T-helper 2 cell treated with Interferon-gamma antibody and Interleukin-4, amounts not matched to agents 5 μg/mL and 100 μg/mL, for 36 hours (primary cell): ENCODE measurements at places on chromosomes 11 and 22.

GRCh38 chr11:95884376-95884775 is 39.5 kb downstream of the MTMR2 start:
- DNase-seq: no peak

DNA sequence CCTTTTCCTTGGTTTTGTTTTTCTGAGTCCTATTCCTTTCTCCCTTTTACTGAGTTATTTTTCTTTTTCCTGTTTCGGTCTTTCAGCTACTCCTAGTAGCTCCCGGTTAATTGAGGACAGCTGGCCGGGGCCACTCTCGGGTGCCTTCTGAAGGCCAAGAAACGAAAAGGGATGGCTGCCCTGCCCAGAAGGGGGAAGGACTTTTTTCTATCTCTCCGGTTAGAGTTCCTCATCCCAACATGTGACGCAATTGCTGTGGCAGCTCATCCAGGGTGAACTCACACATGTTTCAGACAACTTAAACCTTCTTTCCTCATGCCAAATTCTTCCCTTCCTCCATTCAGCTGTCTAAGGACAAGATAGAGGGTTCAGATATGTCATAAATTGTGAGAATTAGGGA is 83.6 kb downstream of the PIWIL4 start:
- DNase-seq: no peak

GRCh38 chr11:76653674-76654284 is 16.8 kb downstream of the LRRC32 start:
- DNase-seq: no peak

GRCh38 chr11:61139387-61139786 is 21.8 kb downstream of the VPS37C start:
- no peak for DNase-seq

DNA sequence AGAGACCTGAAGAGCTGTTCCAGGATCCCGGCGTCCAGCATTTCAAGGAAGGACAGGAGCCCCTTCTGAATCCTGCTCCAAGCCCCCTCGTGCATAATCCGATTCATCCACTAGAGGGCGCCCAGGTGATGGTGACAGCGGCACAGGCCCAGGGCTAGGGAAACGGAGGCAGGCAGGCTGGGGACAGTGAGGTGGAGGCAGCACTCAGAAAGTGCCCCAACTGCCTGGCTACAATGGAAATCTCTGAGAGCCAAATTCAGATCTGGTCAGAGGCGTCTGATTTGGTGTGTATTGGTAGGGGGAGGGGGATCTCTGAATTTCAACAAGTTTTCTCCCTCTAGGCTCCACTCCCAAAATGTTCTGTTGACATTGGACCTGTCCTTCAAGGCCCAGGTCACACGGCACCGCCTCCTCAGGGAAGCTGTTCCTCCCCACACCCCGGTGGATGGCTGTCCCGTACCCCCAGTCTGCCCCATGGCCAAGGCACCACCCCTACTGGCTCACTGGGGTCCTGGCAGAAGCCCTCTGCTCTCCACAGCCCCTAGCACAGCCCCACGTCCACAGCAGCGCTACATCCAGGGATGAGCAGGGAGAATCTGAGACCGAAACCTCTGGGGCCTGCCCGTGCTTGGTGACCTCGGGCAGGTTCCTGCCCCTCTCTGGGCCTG is 142.9 kb downstream of the CRYBB2 start:
- DNase-seq: peak; percentile 59

GRCh38 chr11:69836401-69836800 is 17.2 kb upstream of the FGF3 start:
- no peak for DNase-seq

- DNase-seq: no peak
Observed at GRCh38 chr22:33274214-33275072, 216.3 kb upstream of the SYN3 start.

- DNase-seq: no peak
Observed at GRCh38 chr22:46368871-46369715, 33.6 kb downstream of the TRMU start.

GRCh38 chr11:70024773-70025045 is 53.4 kb upstream of the ANO1 start:
- DNase-seq: no peak

DNA sequence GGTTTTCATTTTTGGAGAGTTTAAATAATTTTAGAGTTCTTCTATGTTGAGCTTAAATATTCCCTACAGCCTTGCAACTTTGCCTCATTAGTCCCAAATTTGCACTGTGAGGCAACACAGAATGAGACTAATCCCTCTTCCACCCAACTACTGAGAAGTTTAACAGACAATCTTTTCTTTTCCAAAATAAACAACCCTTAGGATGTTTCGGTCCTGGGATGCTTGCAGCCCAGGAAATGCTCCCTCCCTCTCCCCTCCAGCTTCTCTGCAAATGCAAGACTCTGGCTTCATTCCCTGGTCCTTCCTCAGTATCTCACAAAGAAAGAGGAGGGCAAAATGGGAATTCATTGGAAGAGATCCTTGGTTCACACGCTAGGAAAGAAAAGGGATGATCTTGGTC is 222.5 kb downstream of the ST3GAL4 start:
- no peak for DNase-seq

DNA sequence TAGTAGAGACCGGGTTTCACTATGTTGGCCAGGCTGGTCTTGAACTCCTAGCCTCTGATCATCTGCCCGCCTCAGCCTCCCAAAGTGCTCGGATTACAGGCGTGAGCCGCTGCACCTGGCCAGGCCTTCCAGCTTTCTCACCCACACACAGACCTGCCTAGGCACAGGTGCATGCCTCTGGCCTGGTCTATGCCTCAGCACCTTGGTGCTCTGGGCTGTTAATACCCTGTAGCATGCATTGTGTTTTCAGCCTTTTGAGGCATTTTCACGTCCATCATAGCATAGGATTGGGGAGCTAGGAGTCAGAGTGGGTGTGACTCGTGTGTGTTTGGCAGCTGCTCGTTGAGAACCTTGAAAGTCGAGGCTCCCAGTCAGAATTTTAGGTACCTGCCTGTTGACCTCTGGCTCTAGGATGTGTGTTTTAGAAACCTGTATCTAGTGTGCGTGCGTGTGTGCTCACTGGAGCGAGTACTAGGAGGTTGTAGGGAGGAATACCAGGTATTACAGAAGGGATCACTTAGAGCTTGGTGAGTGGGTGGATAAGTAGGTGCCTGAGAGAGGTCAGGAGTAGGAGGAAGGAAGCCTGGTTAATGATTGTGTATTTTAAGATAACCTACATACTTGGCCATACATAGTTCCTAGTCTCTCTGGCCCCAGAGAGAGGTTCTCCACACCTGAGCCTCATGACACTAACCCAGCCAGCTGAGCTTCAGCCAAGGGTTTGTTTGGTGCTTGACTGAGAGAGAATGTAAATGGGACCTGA is 20.0 kb downstream of the CRKL start:
- DNase-seq: no peak

- DNase-seq: no peak
Observed at GRCh38 chr11:57977709-57978108, 46.0 kb upstream of the OR9Q1 start.

- DNase-seq: no peak
Observed at GRCh38 chr11:89529626-89530380, 38.6 kb upstream of the NOX4 start.

GRCh38 chr11:82523141-82523540 is 210.5 kb downstream of the FAM181B start:
- DNase-seq: no peak

- no peak for DNase-seq
Observed at GRCh38 chr22:23784215-23784732, 2.5 kb upstream of the SMARCB1 start.

DNA sequence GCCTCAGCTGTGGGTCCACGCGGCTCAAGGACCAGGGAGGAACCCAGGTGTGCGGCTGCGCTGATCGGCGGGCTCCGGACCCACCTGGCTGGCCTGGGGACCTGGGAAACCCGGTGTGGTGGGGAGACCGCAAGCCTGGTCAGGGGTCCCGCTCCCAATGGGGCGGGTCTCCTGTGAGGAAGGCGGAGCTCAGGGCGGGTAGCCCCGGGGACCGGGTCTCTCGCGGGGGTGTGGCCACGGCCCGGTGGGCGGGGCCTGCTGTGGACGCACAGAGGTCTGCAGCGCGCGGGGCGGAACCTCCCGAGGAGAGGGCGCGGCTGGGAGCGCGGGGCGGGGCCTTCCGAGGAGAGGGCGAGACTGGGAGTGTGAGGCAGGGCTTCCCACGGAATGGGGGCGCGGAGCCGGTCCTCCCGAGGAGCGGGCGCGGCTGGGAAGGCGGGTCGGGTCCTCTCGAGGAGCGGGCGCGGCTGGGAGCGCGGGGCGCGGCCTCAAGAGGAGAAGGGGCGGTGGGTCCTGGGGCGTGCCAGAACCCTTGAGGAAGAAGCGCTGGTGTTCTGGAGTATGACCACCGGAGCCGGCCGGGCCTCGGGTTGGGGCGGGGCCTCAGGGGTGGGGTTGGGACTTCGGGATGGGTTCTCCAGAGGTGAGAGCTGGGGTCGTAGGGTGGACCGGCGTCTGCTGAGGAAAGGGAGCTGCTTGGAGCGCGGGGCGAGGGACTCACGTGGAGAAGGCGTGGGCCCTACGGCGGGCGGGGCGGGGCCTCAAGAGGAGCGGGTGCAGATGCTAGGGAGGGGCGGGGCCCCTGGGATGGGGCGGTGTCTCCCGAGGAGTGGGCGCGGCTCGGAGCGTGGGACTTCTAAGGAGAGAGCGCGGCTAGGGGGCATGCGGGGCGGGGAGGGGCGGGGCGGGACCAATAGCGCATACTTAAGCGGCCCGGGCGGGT is 20.8 kb downstream of the DGCR6L start:
- peak; percentile 88 for DNase-seq

- no peak for DNase-seq
Observed at GRCh38 chr22:17370026-17370765, 936 bp downstream of the CECR2 start.

- peak; percentile 47 for DNase-seq
Observed at GRCh38 chr22:36331912-36332622, 55.7 kb downstream of the MYH9 start.

- no peak for DNase-seq
Observed at GRCh38 chr22:39179401-39179827, 26.9 kb upstream of the CBX7 start.

DNA sequence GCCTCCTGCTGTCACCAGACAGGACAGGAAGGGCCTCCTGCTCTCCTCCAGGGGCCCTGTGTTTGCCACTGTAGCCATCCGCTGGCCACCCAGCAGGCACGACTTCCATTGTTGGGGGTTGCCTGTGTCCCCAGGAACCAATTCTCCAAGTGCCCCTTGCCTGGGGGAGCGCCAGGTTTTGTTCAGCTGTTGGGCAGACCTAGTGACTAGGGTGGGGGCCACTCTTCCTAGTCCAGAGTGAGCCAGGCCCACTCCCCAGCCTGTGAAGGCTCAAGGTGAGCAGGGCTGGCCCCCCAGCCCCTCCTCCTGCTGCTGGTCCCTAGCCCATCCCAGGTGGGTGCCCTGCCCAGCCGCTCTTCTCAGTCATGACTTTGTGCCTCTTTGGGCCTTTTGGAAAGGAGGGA is 30.9 kb downstream of the OSBPL5 start:
- no peak for DNase-seq

GRCh38 chr11:114350022-114350421 is 50.3 kb downstream of the C11orf71 start:
- DNase-seq: no peak

DNA sequence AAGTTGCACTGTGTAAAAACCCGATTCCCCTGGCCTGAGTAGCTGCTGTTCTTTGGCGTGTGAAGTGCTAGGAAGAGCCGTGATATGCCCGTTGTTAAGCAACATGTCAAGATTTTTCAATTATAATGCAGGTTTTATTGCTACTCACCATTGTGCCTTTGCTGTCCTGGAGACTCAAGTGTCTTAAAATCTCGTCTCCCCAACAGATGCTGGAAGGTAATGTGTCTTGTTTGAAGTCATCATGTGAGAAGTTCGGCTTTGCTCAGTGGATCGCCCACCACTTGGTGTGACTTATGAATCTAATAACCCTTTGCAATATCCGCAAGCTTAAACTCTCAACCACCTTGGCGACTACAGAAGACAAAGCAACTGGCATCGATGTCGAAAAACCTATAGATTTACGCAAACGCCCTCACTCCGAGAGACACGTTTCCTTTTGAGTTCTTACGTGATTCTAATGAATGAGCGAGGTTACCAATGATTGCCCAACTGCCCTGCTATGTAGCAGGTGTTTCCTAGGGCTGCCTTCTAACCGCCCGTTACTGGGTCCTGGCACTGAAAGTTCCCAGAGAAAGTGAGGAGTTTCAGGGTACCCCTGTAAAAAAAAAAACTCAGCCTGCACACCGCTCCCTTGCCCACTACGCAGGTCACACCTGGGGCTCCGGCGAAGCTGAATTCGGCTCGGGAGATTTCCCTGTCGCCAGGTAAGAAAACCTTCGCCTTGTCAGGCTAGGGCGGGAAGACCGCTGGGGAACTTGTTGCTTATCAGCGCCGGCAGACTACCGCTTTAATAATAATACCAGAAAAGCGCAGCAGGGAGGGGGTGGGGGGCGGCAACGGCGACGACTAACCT is 21.2 kb upstream of the BDNF start:
- DNase-seq: no peak

DNA sequence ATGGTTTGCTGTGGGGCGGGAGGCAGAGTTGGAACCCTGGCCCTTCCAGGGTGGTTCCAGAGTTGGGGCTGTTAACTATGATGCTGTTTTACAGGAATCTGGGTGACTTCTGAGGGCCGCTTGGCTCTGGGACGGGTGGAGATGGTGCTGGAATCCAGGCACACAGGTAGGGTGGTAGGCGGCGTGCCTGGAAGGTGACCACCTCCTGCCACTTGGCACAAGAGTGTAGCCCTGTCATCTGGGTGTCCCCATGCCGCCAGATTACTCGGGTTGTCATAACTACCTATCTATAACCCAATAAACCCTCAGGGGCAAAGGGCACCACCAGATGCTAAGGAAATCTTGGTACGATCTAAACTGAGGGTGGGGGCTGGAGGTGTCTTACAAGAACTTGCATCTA is 1.3 kb downstream of the CARS1 start:
- DNase-seq: no peak

DNA sequence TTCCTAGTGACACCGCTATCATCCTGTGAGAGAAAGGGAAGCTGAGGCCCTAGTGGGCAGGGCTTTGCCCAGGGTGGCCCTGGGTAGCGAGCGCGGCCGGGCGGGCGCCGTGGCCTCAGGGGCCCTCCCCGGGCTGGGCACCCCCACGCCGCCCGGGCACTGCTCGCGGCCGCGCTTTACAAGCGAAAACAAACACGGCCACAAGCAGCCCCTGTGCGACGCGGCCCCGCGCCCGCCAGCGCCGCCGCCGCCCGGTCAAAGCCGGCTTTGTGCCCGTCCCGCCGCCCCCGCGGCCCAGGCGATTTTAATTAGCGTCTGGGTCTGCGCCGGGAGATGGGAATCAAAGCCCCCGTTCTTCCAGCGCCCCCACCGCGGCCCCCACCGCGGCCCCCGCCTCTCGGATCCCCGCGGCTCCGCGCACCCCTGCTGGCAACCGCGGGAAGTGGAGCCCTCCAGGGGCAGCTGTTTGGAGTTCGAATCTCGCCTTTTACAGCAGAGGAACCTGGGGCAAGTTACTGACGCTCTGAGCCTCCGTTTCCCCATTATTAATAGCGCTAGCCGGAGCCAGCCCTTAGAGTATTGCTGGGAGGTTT is 47.9 kb downstream of the CHRDL2 start:
- no peak for DNase-seq

DNA sequence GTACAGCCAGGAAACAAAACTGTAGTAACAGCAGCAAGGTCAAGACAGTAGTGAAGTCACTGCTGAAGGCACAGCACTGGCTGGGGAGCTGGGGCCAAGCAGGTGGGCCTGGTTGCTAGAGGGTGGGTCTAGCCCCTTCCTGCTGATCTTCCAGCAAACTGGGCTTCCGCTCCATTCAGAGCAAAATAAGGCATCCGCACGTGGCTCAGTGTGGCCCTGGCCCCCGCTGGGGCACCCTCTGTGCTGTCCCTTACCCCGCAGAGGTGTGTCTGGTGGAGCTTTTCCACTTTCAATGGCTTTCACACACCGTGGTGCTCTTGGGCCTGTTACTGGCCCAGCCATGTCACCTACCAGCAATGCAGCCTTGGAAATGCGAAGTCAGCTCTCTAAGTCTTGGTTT is 162.4 kb upstream of the B3GAT1 start:
- no peak for DNase-seq
